ENCODE measurements at places on chromosomes 5 and 9. TPM values are rescaled to one million over a fixed set of nuclear protein-coding genes. Genes with fewer than 3 reads are reported as not detected.

INSL4 gene
- 0.13 TPM for total RNA-seq

PTPN3 gene
- total RNA-seq, result 7.1 TPM

RAD1 gene
- total RNA-seq, result 51.2 TPM

DNA sequence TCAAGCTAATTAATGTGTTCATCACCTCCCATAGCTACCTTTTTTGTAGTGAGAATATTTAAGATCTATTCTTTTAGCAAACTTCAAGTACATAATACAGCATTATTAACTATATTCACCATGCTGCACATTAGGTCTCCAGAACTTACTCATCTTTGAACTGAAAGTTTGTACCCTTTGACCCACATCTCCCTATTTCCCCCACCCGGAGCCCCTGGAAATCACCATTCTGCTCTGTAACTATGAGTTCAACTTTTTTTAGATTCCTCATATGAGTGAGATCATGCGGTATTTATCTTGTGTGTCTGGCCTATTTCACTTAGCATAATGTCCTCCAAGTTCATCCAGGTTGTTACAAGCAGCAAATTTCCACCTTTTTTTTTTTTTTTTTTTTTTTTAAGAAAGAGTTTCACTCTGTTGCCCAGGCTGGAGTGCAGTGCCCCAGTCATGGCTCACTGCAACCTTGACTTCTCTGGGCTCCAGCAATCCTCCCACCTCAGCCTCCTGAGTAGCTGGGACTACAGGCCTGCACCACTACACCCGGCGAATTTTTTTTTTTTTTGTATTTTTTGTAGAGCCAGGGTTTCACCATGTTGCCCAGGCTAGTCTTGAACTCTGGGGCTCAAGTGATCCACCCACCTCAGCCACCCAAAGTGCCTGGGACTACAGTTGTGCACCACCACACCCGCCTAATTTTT, 100.4 kb upstream of the SAP30L start:
- DNase-seq, result no peak

GRCh38 chr9:72524820-72525540, 3.6 kb downstream of the TMC1 start:
- no peak for DNase-seq

DNA sequence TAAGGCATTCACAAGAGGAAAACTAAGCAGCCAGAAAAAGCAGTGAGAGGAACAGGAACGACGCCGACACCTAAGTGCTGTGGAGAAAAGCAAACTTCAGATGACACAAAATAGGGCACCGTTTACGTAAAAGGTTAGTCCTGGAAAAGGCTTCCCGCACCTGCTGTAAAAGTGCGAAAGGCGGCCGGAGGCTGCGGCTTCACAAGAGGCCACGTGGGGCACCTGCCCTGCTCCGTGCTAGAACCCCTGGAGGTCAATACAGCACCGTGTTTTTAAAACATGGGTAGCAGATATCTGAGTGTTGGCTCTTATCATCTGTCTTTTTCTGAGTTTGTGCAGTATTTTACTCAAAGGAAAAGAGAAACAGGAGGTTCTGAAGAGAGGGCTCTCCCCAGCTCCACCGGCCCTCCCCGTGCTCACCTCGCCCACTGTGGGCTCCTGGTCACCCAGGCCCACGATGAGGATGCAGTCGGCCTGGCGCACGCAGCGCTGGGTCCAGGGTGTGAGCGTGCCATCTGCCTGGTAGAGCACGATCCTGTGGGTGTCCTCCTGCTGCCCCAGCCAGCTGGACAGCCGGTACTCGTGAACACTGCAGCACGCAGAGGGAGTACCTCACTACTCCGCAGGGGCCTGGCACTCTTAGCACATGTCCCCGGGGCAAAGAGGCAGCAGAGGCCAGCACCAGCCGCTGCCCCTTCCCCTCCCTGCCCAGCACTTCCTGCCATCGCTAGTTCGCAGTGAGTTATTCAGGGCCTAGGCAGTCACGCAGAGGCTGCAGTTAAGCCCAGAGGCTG, 21.0 kb upstream of the NSMF start:
- no peak for DNase-seq

DNA sequence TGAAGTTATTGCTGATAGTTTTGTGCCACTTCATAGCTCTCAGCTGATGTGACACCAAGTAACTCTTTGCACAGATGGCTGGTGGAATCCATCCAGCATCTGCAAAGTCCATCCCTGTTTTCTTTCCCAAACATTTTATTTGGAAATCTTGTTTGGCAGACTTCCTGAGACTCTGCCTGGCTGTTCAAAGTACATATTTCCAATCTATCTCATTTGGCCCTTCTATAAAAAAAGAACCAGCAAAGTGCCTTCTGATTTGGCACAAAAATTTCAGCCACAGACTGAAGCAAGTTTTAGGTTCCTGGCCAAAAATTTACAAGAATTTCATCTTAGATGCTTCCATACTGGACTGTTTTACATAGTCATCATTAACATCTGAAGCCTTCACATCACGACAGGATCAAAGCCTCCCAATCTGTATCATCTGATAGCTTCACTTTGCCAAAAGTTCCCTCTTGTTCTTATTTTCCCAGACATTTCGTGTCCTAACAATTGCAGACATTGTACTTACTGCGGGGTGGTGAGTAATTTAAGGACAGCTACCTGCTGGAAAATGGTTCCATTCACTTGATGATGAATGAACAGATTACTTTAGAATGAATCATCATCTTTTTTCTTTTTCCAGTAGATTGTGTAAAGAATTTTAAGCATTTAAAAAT, 377.3 kb downstream of the KIAA0825 start:
- DNase-seq, result peak; percentile 85

DNA sequence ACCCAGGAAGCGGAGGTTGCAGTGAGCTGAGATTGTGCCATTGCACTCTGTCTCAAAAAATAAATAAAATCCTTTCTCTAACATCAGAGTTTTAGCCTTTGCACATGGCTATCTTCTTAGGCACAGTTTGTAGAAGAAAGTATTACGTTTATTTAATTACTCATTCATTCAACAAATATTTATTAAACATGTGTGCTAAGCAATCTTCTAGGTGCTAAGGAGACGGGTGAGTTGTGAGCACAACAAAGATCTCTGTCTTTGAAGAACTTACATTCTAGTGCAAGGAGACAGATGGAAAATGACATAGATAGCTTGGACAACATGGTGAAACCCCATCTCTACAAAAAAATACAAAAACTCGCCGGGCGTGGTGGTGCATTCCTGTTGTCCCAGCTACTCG, 122.3 kb upstream of the MYO10 start:
- DNase-seq, result no peak

- DNase-seq, result no peak
Measured at GRCh38 chr9:73738741-73739530, 587.3 kb downstream of the ANXA1 start.

DNA sequence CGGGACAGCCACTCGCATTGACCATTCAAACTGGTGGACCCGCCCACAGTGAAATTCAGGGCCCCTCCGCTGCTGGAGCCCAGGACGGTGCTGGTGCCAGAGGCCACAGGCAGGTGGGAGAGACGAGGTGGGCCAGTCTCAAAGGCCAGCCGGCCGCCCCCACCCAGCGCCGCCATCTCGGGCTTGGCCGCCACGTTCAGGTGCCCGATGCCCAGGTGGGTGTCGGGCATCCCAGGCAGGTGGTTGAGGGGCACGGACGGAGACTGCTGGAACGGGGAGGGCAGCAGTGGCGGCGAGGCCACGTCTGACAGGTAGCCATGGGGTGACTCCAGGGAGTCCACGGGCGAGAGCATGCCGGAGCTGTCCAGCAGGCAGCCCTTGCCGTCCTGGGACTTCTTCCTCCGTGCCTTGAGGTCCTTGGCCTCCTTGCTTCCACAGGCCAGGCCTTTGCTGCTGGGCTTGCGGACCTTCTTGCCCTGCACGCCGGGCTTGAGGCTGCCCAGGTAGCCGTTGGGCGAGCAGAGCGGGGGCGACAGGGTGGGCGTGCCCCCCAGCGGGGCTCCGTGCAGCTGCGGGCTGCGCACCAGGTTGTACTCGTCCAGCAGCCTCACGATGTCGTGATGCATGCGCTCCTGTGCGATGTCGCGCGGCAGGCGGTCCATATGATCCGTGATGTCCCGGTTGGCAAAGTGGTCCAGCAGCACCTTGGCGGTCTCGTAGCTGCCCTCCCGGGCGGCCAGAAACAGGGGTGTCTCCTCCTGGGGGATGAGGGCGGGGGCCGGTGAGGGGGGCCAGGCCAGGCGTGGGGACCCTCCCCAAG, 14.2 kb upstream of the SEC16A start:
- no peak for DNase-seq

Data from SK-MEL-5 (cell line).